NCI-H69 (cell line): ENCODE measurements at places on chromosomes 4 and X.

DNA sequence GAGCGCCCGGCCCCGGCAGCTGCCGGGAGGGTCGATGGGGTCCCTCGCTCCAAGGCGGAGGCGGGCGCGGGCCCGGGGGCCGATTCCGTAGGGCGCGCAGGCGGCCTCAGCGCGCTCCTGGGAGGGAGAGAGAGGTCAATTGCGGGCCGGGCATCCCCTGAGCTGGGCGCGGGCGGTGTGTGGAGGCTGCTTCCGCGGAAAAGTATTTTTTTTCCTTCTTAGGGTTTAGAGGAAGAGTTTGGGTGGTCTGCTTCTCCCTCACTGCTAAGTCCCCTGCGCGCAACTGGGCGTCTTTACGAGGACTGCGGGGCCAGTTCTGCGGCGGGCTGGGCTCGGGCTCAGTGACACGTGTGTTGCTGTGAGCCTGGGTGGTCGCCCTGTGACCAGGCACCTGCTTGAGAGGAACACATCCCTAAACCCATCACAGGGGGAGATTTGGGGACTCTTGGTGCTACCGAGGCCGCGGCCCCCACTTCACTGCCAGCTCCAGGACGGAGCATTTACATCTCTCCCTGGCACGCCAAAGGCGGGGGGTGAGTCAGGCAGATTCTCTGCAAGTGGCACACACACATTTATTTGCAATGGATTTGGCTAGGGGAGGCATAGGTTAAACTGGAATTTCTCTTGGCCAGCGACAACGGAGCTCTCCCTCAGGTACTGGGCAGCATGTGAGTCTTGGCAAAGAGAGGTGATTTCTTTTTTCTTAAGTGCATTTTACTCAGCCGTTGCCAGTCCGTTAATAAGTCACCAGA, 151.2 kb upstream of the SLC4A4 start:
- DNase-seq, result no peak

- DNase-seq, result no peak
Measured at GRCh38 chr4:122525865-122526264, 69.3 kb upstream of the IL2 start.

GRCh38 chr4:129337228-129337620, 241.3 kb downstream of the C4orf33 start:
- no peak for DNase-seq

DNA sequence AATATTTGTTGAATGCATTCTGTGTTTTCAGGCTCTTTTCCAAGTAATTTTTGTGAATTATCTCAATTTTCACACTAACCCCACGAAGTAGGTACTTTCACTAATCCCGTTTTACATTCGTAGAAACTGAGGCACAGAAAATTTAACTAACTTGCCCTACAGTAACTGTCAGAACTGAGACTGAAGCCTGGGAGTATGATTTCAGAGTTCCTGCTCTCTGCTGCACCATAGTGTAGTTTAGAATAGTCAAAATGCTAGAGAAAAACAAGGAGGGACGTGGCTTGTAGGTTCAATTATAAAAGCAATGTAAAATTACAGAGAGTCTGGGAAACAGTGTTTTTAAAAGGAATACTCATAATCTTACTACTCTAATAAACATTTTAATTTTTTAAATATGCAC, 2.2 kb downstream of the CLCN3 start:
- no peak for DNase-seq

DNA sequence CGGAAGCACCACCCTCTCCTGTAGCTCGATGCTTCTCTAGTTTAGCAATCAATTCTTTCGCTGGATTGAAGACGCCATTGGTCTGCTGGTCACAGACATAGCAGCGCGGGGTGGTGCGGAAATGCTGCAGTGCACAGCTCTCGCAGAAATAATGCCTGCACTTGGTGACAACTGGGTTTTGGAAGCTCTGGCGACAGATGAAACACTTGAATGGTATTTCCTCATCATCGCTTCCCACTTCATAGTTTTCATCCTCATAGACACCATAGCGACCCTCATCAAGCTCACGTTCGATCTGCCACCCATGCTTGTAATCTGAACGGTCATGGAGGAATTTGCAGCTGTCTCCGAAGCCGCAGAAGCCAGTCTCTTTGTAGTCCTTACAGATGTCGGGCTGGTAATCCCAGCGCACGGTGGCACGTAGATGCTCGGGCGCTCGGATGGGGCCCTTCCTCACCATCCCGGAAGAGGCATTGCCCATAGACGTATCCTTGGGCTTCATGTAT, 854 bp downstream of the RNF113A start:
- peak; percentile 62 for DNase-seq

DNA sequence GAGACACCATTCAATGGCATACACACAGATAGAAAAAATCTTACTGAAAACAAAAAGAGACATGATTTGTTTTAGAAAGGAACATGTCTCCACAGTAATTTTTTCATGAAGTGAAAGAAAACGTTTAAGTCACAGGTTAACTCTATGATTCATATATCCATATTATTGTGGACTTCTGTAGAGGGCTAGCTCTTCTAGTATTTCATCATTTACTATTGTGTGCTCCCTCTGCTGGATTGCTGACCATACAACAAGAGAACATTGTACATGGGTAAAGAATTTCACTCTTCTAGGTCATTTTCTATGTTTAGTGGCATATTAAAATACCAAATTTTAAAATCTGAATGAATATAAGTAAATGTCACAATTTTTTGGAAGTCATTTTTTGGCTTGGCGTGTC, 91.8 kb upstream of the POU3F4 start:
- DNase-seq, result no peak

- DNase-seq, result no peak
Measured at GRCh38 chr4:107603430-107603829, 116.6 kb downstream of the PAPSS1 start.

DNA sequence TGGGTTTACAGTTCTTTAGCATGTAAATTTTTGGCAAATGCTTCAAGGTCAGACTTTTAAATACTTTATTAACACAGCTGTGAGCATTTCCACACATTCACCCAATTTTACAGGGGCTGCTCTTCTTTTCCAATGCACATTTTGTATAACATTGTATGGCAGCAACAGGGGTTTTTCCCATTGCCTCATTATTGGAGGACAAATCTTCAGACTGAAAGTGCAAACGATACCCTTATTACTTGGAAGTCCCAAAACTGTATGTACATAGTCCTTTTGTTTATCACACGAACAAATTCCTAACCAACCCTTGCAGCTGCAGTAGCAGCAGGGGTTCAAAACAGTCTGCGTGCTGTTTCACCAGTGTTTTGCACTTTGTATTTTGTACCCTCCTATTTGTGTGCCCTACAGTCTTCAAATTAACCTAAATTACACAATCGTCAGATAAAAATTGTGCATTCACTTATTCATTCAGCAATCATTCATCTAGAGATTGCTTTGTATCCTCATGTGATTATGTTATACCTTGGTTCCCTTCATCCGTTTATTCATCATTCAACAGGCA, 330.7 kb upstream of the RASGEF1B start:
- peak; percentile 21 for DNase-seq

- DNase-seq, result no peak
Measured at GRCh38 chrX:69906447-69906846, 143.3 kb downstream of the AWAT2 start.

GRCh38 chrX:1242891-1243402, 25.7 kb upstream of the CSF2RA start:
- no peak for DNase-seq
